ENCODE measurements at places on chromosomes 1 and 21.

DNA sequence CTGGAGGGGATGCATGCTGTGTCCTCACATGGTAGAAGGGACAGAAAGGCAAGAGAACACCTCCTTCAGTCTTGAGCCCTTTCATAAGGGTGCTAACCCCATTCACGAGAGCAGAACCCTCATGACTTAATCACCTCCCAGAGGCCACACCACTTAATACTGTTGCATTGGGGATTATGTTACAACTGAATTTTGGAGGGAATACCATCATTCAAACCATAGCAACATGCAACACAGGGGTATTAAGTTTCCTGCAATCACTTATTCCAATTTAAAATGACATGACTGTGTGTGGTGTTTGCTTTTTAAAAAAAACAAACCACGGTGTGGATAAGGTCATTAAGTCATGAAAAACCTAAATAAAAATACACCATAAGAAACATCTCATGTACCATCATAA, 3.1 kb upstream of the LIN9 start:
- DNase-seq, result no peak

DNA sequence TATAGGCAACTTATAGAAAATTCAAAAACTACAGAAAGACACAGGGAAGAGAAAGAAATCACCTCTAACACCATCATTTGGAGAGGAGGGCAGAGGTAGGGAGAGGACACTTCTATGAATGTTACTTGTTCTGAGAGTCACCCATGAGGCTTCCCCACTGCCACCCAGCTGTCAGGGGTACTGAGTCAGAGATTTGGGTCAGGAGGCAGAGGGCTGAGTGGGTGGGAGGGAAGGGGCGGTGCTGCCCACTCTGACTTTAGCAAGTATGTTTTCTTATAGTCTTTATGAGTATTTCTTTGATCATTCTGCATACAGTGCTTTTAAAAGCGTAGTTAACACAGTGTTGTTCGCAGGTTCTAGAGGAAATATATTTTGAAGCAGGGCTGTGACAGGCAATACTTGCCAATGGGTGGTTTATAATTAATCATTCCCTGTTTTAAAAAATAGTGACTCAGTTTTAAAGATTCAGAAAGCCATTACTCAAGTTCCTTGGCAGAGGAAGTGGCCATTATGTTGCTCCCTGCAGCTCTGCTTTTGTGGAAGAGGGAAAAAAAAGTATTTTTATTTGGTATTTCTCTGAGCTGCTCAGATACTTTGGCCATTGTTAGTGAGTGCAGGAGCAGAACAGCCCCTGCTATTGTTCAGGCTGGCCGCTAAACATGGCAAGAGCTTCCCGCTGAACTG, 18.3 kb downstream of the IL6R start:
- DNase-seq, result no peak

DNA sequence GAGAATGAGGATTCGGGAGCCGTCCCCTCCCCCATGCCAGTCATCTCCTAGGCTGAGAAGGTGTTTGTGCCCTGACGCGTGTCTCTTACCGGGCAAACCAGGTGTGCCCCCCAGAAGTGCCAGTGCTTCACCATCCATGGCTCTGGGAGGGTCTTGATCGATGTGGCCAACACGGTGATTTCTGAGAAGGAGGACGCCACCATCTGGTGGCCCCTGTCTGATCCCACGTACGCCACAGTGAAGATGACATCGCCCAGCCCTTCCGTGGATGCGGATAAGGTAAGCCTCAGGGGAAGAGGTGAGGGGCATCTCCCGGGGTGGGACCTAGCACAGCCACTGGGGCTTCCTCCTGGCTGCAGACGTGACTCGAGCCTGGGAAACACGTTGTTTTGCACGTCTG, 959 bp downstream of the PADI6 start:
- no peak for DNase-seq

- no peak for DNase-seq
Observed at GRCh38 chr1:53619367-53620060, 119.5 kb downstream of the GLIS1 start.

- DNase-seq, result no peak
Observed at GRCh38 chr1:229159668-229160544, 111.0 kb upstream of the RAB4A start.
